ENCODE measurements at places on chromosomes 2 and 18.

DNA sequence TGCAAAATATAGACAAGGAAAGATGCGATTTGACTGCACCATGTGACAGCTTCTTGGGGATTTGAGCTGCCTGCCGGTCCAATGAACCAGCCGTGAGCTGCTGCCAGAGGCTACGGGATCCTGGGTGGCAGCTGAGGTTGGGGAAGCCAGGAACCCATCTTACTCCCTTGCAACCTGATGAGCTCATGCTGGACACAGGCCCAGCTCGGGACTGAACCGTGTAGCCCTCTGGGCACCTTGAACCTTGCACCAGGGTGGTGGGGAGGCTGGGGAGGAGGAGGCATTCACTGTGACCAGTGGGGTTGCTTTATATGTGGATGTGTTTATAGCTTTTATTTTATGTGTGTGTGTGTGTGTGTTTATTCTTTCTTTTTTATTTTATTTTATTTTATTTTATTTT lies 9.1 kb downstream of the ALPI start:
- no peak for DNase-seq

DNA sequence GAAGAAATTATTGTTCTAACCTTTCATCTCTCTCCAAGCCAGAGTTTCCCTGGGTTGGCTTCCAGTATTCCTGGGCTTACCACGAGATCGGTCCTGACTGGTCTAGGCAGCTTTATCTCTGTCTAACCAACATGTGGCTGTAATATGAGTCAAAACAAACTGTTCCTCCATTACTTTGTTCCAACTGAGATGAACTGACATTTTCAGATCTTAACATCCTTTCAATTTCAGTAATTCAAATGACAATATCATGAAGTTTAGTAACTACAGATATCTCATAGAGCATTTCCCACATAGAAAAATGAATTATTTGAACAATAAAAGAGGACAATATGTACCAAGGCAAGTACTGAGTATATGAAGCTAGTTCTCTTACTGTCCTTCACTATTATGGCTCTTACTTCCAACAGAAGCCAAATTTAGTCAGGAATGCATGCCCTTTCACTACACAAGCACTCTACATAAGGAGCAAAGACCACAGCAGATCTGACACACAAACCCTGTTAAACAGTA lies 15.5 kb downstream of the SLC25A12 start:
- peak; percentile 55 for DNase-seq

DNA sequence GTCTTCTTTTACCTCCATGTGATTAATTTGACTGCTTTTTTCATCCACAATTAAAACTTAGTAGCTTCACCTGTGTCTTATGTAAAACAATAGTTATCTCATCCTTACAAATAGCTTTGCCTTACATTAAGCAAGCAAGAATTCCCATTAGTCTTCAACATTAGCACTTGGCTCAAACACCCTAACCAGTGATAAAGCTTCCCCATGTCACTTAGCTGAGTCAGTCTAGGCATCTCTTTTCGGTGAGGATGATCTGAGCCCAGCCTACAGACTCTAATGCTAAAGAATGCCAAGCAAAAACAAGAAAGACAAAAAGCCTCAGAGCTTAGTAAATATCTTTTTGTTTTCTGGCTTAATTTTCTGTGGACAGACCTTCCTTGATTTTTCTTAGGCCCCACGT lies 26.1 kb downstream of the GAD1 start:
- peak; percentile 66 for DNase-seq

GRCh38 chr18:321865-322467 lies 54.1 kb upstream of the THOC1 start:
- no peak for DNase-seq

DNA sequence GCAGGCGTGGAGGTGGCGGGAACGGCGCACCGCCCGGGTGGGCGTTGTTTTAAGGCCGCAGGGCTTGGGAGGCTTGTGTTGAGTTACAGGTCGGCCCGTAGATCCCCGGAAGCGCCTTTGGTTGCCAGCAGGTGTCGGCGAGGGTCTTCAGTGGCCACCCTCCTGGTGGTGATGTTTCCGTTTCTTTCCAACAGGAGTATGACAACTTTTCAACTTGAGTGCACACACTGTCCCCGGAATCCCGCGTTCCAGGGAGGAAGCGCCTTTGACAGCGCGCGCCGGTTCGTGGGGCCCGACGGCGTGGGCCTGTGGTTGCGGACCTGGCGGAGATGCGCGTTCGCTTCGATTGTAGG lies 1.0 kb upstream of the HDAC4 start:
- DNase-seq, result no peak

Data from foreskin keratinocyte (primary cell).